ENCODE measurements at places on chromosomes 3 and 15.

DNA sequence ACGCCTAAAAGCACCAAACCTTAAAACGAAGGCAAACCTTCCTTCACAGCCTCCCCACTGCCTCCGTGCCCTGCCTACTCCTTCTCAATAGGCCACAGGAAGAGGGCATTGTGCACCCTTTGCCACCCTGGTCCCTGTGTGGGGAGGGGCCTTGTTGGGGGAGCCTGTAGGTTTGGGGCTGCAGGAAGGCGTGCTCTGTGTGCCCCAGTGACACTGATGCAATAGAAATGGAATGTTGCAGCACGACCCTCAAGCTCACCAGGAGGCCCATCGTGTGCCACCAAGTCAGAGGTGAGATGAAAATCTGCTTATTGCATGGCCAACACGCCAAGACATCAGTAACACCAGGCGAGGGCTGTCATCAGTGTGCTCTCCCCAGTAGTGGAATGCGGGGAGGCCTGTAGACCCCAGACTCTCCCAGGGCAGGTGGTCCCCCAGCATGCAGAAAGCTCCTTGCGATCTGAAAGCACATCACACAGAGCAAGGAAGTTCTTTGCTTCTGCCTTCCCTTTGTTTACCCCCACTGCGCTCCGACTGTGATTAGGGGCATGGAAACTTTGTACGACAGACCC, 86.2 kb downstream of the ASB7 start:
- no peak for DNase-seq

GRCh38 chr3:73080216-73080966, 18.9 kb downstream of the EBLN2 start:
- DNase-seq, result no peak

- no peak for DNase-seq
These were observed 32.6 kb upstream of the RAB11A start for GRCh38 chr15:65836665-65837064.

- no peak for DNase-seq
These were observed 67.8 kb downstream of the RGMA start for GRCh38 chr15:93020976-93021772.

GRCh38 chr15:81297603-81298575, 26.1 kb downstream of the STARD5 start:
- no peak for DNase-seq

GRCh38 chr3:11010426-11011165, 18.0 kb downstream of the SLC6A1 start:
- DNase-seq, result no peak

- no peak for DNase-seq
These were observed 243.2 kb downstream of the NEK10 start for GRCh38 chr3:27125821-27126501.

- DNase-seq, result peak; percentile 52
These were observed 64.5 kb downstream of the KLHL25 start for GRCh38 chr15:85730001-85730820.

DNA sequence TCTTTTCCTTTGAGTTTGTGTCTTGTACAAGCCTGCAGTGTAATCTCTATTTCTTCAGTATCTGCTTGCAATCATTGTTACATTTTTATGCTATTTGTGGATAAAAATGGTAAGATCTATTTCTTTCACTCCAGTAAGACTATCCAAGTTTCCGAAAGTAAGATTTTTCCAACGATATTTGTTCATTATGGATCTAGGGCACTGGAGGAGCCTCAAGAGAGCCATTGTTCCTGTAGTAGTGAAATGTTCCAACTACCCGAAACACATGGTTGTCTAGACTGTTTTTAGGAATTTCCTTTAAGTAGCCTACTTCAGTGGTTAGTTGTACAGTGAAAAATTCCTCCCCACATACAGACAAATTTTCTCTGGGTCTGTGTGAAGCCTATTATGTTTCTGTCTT, 597.4 kb downstream of the RSL24D1 start:
- no peak for DNase-seq

DNA sequence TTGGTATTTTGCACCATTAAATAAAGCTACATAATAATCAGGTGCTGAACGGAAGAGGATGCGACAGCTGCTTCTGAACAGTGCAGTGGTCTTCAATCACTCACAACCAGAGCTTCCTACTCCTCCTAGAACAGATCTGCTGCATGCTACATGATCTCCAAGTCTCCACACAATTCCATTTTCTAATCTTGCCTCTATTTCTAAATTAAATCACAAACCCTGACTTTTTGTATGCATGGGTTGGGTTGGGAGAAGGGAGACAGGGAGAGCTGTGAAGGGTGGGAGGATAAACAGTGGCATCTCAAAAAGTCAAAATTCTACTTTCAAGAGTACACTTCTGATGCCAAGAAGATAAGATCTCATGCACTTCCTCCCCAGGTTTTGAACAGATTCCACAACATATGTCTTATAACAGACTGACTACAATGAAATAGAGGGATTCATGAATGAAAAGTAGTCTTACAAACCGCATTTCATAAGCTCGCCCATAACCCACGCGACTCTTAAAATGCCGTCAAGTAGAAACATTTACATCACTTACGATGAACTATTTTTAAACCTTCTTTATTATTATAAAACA, 57.2 kb downstream of the CHSY1 start:
- DNase-seq, result no peak

GRCh38 chr3:165390166-165390565, 194.0 kb upstream of the SLITRK3 start:
- DNase-seq, result no peak

DNA sequence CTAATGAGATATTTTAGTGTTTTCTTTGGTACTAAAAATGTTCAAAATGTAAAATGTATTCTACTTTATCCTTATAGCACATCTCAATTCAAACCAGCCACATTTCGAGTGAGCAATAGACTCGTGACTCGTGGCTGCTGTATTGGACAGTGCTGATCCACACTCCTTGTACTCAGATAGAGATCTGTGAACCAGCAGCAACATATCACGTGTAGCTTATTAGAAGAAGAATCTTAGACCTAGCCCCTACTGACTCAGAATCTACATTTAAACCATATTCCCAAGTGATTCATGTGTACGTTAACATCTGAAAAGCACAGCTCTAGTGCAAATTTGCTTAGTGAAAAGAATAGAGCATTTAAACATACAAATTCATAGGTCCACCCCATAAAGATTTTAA, 130.9 kb downstream of the IL1RAP start:
- no peak for DNase-seq

DNA sequence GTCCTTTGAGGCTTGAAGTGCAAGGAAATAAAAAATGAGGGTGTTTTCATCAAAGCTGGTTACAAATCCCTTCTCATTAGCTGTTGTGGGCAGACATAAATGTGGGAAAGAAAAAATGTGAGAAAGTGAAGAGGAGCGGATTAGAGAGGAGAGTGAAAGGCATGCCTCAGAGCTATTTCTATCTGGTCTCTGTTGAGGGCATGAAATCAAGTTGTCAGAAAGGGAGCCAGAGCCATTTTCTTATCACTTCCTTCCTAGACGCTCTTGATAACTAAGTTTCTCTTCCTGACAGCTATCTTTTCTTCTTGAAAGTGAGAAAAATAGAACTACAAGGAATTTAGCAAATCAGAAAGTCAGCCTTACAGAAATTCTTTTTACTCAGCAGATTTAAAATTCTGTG, 20.8 kb upstream of the CAPN3 start:
- DNase-seq, result no peak

DNA sequence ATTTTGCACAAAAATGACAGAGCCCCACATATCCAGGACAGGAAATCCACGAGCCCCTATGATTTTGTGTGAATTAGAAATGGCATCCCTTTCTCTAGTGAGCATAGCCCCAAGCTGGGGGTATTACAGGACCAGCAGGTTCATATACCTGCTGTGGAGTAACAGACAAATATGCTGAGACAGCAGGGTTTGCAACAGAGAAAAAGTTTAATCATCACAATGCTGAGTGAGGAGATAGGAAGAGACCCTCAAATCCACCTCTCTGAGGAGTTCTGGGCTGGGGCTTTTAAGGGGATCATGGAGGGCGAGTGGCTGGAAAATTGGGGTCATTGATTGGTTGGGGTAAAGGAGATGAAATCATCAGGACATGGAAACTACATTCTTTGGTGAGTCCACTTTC, 8.4 kb upstream of the MYZAP start:
- no peak for DNase-seq

- DNase-seq, result no peak
These were observed 461 bp downstream of the PCYT1A start for GRCh38 chr3:196287090-196287439.

DNA sequence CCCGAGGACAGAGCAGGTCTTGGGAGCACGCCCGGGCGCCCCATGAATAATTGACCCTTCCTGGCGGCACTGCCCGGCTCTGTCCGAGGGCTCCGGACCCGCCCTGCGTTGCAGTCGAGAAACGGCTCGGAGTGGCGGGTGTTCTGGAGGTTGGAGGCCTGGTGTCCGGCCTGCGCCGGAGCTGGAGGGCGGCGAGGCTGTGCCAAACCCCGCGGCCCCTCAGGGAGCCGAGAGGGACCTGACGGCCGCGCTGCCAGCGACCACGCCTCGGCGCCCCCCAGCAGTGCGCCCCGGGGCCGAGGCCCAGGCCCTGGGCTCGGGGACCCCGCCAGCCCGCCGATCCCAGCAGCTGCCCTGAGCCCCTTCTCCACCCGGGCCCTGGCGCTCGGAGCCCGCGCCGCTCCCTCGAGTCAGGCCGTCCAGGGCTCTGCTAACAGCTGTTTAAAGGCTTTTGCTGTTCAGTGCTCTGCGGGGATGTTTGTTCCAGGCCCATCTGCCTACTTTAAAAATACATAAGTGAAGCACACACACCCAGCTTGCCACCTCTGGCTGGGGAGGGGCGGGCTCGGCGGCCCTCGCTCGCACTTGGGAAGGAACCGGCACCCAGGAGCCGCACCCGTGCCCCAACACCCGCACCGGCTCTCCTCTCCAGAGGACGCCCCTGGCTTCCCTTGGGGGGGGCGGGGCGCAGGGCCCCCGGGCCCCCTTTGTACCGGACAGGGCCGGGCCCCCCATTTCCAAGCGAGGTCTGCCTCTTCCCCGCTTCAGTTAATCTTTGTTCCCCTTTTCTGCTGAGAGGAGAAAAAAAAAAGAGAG, 730 bp upstream of the ZNF710 start:
- DNase-seq, result no peak

GRCh38 chr3:188194332-188194731, 40.4 kb downstream of the LPP start:
- DNase-seq, result no peak

DNA sequence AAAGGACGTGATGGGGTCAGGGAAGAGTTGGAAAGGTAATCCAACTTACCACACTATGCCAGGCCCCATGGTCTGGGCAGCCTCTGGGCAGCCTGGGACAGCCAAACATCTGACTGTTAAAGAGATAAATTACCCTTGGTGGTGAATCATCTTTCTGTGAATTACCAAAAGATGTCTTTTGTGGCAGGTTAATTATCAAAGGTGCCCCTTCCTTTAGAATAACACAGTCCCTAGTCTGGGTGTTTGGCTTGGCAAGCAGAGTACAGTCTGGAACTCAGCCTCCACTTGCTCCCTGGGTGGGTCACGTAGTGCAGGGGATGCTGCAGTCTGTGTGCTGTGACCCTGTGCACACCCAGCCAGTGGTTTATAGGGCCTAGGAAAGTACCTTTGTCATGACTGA, 113.1 kb downstream of the ZNF621 start:
- no peak for DNase-seq

GRCh38 chr3:71421475-71421819, 162.1 kb downstream of the FOXP1 start:
- DNase-seq, result no peak

GRCh38 chr3:73746623-73747022, 121.9 kb upstream of the PDZRN3 start:
- no peak for DNase-seq

- DNase-seq, result no peak
These were observed 119.4 kb downstream of the GADL1 start for GRCh38 chr3:30775040-30775439.

- DNase-seq, result no peak
These were observed 196.0 kb upstream of the LYSMD4 start for GRCh38 chr15:99929266-99929665.

- no peak for DNase-seq
These were observed 1.2 kb downstream of the COX17 start for GRCh38 chr3:119676020-119676419.

DNA sequence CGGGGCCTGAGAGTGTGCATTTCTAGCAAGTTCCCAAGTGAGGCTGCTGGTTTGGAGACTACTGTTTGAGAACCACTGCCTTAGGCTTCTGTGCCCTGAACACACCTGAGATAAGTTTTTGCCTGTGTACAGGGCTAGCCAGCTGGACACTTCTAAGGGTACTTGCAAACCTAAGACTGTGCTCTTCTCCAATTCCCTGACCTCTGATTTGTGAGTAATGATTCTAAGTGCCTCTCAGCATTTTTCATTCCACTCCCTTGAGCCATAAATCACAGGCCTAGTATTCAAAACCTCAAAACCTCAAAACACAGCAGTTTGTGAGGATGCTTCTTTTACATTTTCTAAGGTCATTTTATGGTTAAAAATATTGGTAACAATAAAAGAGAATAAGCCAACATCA, 148.4 kb downstream of the CHST2 start:
- no peak for DNase-seq

DNA sequence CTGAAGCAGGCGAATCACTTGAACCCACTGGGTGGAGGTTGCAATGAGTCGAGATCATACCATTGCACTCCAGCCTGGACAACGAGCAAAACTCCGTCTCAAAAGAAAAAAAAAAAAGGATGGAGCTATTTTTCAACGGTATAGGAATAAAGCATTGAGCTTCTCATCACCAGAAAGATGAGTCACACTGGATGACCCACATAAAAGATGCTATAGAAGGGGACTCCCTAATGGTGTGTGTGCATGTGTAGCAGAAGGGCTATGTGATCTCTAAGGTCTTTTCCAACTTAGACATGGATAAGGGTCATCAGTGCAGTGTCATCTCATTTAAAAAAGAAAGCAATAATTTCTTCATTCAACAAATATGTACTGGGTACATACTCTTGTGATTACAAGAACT, 476.0 kb downstream of the MFSD1 start:
- DNase-seq, result no peak

DNA sequence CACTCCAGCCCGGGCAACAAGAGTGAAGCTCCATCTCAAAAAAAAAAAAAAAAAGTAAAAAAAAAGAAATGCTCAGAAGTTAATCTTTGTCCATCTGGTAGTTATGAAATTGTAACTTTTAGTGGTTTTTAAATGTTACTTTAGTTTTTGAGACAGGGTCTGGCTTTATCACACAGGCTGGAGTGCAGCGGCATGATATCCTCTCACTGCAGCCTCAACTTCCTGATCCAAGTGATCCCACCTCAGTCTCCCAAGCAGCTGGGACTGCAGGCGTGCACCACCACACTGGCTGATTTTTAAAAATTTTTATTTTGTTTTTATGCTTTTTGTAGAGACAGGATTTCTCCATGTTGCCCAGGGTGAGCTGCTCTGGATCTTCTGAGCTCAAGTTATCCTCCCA, 1.3 kb downstream of the RNU5B-1 start:
- DNase-seq, result no peak

All from iPS DF 6.9 (cell line).